ENCODE measurements at places on chromosomes 13 and 19. TPM values are rescaled to one million over a fixed set of nuclear protein-coding genes. Genes with fewer than 3 reads are reported as not detected.

The WDR88 gene
- total RNA-seq = not detected

DNA sequence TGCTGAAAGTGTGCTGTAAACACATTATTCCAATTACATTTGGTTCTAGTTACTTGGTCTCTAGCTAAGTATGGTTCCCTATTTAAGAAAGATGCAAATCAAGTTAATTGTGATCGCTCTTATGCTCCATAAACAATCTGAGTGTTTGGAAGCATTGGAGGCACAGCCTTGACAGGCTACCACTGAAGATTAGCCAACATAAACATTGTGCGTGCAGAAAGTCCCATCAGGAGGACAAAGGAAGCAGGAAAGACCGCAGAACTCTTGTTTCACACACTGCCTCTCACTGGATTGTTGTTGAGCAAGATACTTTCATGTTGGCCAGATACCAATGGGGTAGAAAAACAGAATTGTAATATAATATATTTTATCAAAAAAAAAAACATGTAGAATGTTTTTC is 814.4 kb downstream of the EFNB2 start:
- no peak for DNase-seq

The KASH5 gene
- not detected for total RNA-seq

DNA sequence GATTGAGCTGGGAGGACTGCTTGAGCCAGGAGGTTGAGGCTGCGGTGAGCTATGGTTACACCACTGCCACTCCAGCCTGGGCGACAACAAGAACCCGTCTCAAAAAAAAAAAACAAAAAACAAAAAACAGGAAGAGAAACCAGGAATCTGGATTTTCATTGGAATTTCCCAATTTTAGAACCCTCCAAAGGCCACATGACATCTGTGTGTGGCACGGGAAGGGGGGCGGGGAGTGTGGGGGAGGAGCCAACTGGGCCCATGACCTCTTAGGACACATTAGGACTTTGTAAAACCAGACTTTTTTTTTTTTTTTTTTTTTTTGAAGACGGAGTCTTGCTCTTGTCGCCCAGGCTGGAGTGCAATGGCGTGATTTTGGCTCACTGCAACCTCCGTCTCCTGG is 21.2 kb upstream of the MYDGF start:
- no peak for DNase-seq

The CDX2 gene
- total RNA-seq = not detected

The LSM7 gene
- 78.7 TPM for total RNA-seq

Measured in lower leg skin (tissue), 4 donors.